ENCODE measurements at places on chromosomes 1 and 21.
A peak's percentile ranks its signal among the peaks of the same experiment; 100 is the strongest.

DNA sequence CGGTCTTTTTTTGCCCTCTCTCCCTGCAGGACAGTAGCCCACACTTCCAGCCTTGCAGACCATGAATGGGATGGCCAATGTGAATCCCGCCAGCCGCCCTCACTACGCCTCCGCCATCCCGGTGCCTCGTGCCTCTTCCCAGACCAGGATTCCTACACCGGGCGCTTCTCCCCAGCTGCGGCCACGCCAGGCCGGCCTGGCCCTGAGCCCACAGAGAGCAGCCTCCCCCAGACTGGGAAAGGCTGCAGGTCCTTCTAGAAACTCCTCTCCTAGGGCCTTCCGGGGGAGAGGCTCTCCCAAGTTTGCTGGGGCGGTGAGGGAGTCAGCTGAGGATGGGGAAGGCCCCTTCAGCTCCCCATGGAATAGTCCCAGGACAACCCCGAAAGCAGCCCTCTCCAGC lies 83.9 kb downstream of the NAV1 start:
- DNase-seq = no peak

GRCh38 chr1:109717729-109718128 lies 5.7 kb downstream of the GSTM5 start:
- no peak for DNase-seq

DNA sequence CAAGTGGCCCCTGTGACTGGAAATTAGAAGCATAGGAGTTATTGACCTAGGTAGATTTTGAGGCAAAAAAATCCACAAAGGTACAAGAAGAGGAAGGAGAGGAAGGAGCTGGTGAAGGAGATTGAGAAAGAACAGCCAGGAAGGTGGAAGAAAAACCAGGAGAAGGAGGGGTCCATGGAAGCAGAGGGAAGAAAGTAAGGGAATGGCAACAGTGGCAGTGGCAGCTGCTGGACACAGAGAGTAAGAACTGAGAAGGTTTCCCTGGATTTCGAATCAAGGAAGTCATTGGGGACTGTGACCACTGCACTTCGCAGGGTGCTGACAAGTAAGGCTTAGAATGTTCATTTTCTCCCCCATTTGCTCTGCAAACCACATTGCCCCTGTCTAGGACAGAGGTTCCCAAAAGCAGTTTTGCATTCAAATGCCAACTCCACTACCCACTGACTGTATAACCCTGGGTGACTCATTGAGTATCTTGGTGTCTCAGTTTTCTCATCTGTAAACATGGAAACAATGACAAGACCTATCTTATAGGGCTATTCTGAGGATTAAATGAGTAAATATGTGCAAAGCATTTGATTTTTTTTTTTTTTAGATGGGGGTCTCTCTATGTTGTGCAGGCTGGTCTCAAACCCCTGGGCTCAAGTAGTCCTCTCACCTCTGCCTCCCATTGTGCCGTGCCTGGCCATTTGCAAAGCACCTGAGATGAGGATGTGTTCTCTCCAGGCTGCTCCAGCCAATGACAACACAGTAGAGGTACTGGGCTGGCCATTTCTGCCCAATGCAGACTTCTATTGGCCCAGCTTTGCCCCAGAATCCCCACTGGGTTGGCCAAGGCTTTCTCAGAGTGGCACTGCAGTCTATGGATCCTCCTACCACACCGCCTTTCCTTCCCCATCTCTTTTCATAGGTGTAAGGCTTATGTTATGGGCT lies 9.3 kb upstream of the CAPN2 start:
- no peak for DNase-seq

- DNase-seq = peak; percentile 54
Measured at GRCh38 chr21:46295996-46296752, 10.0 kb downstream of the YBEY start.

DNA sequence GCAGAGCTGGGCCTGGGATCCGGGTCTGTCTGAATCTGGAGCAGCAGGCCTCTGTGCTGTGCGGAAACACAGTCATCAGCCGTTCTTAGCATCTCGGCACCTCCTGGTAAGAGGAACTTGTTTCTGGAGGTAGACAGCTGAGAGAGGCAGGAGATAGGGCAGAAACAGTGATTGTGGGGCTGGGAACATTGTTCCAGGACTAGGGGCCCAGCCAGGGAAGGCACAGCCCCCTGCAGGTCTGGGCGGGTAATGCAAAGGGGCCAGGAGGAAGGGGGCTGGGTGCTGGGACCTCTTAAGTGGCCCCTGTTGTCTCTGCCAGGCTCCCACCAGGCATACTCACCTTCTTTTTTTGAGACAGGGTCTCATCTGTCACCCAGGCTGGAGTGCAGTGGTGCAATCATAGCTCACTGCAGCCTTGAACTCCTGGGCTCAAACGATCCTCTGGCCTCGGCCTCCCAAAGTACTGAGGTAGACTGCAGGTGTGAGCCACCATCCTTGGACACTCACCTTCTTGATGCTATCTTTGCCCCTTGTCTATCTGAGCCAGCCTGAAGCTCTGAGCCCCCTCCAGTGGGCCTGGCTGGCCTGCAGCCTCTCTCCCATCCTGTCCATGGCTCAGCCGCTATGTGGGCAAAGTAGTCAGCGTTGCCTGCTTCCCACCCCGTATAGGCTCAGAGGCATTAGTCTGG lies 134.3 kb upstream of the ZBTB40 start:
- no peak for DNase-seq

- DNase-seq = no peak
Measured at GRCh38 chr1:111517469-111518225, 14.2 kb upstream of the ADORA3 start.

DNA sequence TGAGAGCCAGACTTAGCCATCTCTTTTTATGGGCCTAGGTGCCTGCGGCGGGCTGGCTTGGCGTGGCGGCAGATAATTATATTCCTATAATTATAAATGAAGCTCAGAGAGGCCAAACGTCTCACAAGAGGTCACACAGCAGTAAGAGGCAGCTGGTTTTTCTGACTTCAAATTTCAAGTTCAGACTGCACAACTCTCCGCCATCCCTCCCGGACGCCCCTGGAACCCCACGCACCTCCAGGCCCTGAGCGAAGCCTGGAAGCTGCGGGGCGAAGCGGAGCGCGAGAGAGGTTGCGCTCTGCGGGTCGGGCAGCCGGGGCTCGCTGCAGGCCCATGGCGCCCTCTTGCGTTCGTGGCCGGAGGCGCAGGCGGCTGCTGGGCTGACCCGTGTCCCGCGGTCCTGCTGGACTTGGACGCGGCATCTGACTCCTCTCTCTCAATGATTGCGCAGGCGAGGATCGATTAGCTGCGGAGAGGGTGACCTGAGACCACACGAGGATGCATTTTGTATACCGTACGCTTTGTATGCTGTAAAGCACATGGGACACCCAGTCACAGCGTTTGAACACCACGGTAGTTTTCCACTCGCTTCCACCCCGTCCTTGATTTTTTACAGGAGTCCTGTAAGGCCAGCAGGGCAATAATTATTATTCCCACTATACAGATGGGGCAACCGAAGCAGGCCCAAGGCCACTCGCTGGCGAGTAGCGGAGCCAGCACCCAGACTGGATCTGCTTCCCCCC lies 272.7 kb downstream of the FOXD2 start:
- peak; percentile 56 for DNase-seq

- DNase-seq = no peak
Measured at GRCh38 chr21:15121655-15122120, 56.9 kb upstream of the NRIP1 start.

DNA sequence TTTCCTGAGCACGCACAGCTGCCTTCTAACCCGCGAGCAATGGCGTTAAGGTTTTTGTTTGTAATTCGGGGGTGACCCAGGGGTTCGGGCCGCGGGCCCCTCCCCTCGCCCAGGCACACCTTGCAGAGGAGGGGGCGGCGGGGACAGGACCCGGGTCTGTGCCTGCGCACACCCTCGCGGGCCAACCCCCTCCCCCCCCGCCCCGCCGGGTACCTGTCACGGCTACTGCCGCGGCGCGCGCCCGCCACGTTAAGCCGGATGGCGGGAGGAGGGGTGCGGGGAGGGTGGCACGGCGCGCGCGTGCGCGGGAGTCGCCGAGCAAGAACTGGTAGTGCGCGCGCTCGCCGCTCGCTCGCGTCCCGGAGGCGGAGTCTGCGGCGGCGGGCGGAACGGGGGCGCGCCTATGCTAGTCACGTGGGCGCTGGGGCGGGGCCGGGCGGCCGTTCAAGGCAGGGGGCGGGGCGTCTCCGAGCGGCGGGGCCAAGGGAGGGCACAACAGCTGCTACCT lies at the start of gene TPTE:
Gene TPTE, plus strand, starts transcription at position 493 of the 508 bp plus-strand sequence. CDS start 17,141 bp downstream, outside the sequence.
- DNase-seq = no peak

- DNase-seq = no peak
Measured at GRCh38 chr1:151516031-151516511, 4.9 kb downstream of the CGN start.

- DNase-seq = peak; percentile 21
Measured at GRCh38 chr1:222618001-222618879, at the start of gene MIA3. Gene MIA3 (plus strand): TSS chr1:222618097. CDS start chr1:222618111, 14 bp downstream.

- DNase-seq = no peak
Measured at GRCh38 chr21:40047211-40047610, 180.0 kb downstream of the PCP4 start.

- DNase-seq = no peak
Measured at GRCh38 chr1:3369446-3370076, 84.9 kb upstream of the ARHGEF16 start.

- DNase-seq = no peak
Measured at GRCh38 chr1:12147201-12147701, 19.5 kb upstream of the TNFRSF1B start.

DNA sequence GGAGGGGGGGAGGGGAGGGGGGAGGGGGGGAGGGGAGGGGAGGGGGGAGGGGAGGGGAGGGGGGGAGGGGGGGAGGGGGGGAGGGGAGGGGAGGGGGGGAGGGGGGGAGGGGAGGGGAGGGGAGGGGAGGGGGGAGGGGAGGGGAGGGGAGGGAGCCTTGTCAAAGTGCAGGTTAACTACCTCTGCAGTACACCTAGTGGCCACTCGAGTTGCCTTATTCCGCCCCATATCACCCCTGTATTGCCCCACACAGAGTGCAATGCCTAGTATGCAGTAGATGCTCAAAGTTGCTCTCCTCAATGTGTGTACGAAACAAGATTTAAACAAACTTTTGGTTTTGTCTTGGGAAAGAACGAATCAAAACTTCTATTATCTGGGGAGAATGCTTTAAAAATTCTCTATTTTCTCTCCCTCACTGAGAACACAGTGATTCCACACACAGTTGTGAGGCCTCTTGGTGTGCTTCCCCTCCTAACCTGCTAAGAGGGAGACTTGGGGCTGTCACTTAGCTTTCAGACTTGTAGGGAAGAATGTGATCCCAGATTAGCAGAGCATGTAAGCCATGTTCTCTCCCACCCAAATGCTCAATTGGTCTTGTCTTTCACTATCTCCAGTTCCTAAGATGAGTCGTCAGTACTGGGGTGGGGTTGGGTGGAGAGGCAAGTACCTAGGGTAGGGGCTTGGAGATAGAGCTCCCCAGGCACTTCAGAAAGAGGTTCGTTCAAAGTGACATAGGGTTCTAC lies 79.7 kb upstream of the MAP10 start:
- no peak for DNase-seq

DNA sequence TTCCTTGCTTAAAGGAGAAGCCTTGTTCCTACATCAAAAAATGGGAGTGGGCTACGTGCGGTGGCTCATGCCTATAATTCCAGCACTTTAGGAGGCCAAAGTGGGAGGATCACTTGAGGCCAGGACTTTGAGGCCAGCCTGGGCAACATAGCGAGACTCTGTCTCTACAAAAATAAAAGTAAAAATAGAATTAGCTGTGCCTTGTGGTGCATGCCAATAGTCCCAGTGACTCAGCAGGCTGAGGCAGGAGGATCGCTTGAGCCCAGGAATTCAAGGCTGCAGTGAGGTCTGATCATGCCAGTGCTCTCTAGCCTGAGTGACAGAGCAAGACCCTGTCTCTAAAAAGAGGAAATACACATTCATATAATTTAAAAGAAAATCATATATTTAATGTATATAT lies 127.1 kb downstream of the C1orf21 start:
- no peak for DNase-seq

- peak; percentile 62 for DNase-seq
Measured at GRCh38 chr1:193537266-193538002, 351.0 kb upstream of the B3GALT2 start.

- no peak for DNase-seq
Measured at GRCh38 chr1:45221716-45222115, 15.3 kb upstream of the ZSWIM5 start.

DNA sequence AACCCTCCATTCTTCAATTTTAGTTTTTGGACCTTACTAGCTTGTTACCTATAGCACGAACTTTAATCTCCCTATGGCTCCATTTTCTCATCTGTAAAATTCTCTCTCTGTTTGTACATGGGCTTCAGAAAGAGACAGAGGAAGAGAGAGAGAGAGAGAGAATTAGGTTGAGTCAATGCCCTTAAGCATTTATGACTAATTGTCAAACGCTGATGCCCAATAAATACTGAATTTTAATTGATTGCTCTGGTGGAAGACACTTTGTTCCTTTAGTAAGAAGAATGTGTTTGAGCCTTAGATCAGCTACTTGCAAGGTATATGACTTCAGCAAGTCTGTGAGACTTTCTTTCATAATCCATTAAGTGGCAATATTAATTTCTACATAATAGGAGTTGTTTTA lies 743.1 kb upstream of the ADGRL4 start:
- DNase-seq = no peak

DNA sequence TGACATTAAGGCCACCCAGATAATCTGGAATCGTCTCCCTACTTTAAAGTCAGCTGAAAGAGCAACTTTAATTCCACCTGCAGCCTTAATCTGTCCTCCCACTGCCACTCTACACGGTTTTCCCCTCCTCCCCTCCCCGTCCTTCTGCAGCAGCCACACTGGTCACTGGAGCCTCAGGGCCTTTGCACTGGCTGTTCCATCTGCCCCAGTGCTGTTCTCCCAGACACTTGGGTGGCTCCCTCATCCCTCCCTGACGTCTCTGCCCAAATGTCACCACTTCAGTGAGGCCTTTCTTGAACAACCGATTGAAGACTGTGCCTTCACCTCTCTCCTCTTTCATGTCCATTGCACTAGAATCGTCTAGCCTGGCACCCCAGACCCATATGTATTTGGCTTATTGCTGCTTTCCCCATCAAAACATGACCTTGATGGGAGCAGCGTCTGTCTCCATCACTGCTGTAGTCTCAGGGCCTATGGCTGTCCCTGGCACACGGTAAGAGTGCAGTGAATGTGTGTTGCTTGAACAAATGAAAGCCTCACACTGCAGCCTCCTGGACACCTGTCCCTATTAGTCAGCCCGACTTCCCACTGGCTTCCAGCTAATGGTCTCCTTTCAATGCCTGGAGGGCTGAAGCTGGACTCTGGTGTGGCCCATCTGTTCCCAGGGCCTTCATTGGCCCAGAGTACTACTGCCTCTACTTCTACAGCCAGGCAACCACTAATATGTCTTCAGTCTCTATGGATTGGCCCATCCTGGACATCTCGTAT lies 10.6 kb upstream of the PRDM16 start:
- no peak for DNase-seq

- no peak for DNase-seq
Measured at GRCh38 chr1:204507317-204508105, 8.7 kb upstream of the MDM4 start.

- DNase-seq = no peak
Measured at GRCh38 chr21:21295303-21295702, 297.1 kb downstream of the NCAM2 start.

Measured in activated CD4-positive, alpha-beta T cell treated with anti-CD3 and anti-CD28 coated beads, Interleukin-2, amount 50 U/mL, for 4 hours (primary cell).